ENCODE measurements at places on chromosomes 5 and 9.

- no peak for DNase-seq
These were observed 957.8 kb upstream of the TYRP1 start for GRCh38 chr9:11735391-11735790.

GRCh38 chr5:72246954-72247442, 73.0 kb downstream of the MRPS27 start:
- DNase-seq: no peak

DNA sequence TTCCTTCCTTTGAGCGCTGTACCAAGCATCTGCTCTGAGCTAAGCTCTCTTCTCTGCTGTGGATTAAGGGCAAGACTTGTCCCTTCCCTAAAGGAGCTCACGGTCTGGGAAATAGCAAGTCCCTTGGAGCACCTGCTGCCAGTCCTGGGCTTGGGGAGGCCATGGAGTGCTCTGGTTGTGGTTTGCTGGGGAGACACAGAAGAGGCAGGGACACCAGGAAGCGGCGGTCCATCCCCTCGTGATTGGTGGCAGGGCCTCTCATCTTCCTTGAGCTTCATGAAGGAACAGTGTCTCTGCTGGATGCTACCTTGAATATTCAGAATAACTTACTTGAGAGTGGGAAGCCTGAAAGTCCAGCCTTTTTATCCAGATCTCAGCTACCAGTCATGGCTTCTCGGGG, 35.3 kb downstream of the COL5A1 start:
- no peak for DNase-seq

GRCh38 chr5:138649775-138650174, 74.6 kb upstream of the HSPA9 start:
- DNase-seq: no peak

- DNase-seq: no peak
These were observed 31.1 kb downstream of the FOXD1 start for GRCh38 chr5:73417303-73418034.

Measured in activated T-helper 1 cell treated with anti-CD3 and anti-CD28 coated beads, Interleukin-2, amount 50 U/mL, for 16 hours (primary cell).